ENCODE measurements at places on chromosomes 1 and 21.

DNA sequence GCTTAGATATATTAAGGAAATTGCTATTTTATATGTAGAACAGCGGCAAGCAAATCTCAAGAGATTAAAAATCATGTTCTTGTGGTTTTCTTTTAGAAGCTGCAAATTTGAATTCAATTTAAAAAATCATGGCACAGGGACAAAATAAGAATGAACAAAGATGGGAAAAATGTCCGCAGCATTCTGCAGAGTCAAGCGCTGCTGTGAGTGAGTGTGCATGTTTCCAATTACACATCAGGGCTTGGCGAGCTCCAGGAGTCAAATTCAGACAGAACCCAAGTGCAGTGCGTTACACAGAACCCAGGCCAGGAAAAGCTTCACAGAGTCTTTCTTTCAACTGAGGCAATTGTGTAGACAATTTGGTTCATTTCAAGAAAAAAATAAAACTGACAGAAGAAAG lies 33.3 kb upstream of the ERG start:
- DNase-seq = no peak

DNA sequence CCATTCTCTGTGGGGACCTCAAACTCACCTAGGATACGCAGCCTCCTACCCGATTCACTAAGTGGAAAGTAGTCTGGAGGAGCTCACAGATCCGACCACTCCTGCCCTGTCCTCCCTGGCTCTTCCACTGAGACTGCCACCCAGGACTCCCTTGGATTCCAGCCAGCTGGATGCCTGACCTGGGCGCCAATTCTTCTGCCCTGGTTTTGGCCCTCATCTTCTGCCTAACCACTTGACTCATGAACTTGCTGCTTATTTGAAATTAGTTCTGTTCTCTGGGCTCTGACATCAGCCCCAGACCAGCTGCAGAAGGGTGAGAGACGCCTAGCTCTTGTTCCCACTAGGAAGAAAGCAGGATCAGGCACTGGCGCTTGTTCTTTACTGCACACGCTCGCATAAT lies 48.9 kb downstream of the SLC35D1 start:
- DNase-seq = no peak

DNA sequence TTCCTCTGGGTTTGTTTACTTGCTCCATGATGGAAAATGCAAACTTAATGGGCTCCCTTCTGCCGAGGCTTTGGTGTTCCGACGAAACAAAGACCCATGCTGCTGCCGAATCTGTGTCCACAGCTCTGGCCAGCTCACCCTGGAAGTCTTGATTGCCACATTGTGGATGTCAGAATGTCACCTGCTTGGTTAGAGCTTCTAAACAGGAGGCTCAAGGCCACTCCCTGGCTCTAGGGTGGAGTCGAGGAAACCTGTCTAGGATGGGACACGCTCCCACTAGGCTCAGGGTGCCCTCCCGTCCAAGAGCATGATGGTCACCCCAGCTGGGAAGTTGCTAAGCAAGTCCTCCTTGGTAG lies 279.3 kb upstream of the VAMP3 start:
- DNase-seq = no peak

DNA sequence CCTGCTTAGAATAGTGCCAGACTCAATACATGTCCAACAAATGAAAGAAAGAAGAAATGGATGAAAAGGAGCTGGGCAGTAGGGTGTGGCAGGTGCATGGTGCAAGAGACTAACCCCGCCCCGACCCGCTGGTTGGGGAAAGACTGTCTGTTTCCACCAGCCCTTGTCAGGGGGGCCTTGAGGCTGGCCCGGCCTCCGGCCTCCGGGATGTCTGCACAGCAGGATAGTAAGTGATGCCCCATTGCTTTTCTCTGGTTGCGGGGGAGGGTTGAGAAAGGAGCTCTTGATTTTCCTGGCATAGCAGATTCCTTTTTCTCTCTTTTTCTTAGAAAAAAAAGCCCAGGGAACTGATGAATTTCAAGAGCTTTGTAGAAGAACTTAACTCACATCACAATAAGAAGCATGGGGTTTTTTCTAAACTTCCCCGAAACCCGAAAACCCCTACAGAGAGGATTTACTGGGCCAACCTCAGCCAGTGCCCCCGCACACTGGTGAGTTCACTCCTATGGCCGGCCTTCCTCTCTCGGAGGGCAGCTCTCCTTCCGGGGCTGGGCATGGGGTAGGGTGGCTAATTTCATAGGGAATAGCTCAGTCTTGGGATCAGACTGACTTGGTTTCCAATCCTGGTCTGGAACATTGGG lies 12.5 kb upstream of the TTC22 start:
- no peak for DNase-seq

DNA sequence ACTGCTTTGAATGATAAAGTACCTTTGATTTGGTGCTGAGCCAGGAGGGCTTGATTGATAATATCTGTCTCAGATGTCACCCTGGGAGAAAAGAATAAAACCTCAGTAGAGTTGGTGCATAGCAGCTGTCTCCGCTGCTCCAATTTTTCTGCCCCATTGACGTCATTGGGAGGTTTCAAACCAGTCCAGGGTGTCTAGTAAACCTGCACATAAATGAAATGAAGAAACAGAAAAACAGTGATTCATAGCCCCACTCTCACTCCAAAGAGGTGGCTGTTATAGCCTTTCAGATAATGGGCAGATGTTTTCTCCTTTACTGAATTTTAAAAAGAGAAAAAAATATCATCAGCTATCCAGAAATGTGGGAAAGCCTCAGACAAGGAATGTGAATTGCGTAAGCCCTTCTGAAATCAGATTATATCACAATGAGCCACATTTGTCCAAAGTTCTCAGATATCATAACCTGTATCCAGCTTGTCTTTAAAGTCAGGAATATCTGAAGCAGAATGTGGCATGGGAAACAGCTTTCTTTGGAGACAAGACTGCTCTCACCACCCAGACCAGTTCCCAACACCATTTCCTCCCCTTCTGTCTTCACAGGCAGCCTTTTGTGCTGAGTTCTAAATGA lies 351.3 kb upstream of the SGIP1 start:
- DNase-seq = no peak

DNA sequence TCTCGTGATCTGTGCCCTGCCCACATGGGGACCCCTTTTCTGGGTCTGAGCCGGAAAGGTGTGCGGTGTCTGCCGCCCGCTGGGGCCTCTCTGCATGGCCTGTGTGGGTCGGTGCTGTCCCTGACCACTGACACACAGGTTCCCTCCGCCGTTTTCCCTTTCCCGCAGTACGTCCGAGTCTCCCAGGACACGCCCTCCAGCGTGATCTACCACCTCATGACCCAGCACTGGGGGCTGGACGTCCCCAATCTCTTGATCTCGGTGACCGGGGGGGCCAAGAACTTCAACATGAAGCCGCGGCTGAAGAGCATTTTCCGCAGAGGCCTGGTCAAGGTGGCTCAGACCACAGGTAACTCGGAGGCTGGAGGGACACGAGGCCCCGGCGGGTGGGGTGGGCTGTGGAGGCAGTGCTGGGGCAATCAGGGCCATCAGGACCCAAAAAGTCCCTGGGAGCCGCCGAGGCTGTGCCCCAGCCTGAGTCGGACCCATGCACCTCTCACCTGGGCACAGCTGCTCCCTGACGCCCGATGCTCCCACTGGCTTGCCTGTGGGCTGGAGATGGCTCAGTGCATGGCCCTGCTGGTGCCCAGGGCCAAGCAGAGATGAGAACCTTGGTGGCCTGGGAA lies 13.3 kb downstream of the TRPM2 start:
- DNase-seq = no peak

DNA sequence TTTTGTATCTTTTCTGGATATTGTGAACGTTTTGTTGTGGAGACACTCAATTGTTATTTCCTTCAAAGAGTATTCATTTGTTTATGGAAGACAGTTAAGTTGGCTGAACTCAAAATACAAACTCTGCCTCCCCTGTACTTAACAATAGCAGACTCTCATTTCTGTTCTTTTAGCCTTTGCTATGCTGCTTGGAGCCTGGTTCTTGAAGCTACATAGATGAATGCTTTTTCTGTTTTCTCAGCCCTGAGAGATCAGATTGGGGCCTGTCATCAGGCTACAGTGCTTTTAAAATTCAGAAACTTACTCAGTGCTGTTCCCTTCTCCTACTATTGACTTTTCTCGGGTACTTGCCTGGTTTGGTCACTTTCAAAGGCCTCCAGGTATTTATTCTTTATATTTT lies 215.7 kb upstream of the LYPLAL1 start:
- DNase-seq = no peak

- DNase-seq = no peak
Measured at GRCh38 chr1:81681601-81682266, 119.0 kb upstream of the ADGRL2 start.
